ENCODE measurements at places on chromosomes 1 and 21.

- no peak for DNase-seq
Observed at GRCh38 chr1:100658716-100659026, 60.9 kb upstream of the VCAM1 start.

DNA sequence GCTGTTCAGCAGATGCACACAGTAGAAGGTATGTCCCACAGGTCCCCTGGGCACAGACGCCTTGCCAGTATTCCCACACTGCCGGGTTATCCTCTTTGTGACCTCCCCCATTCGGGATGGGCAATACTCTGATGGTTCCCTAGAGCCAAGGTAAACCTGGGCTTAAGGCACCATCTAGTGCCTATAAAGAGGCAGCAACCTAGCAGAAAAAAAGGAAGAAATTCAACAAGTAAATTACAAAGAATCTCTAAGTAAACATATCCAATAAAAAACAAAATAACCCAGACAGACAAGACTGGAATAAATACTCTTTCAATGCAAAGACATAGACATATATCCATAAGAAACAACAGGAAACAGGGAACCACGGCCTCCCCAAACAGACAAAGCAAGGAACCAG is 39.4 kb downstream of the HSF2BP start:
- no peak for DNase-seq

GRCh38 chr1:161994175-161994668 is 29.4 kb downstream of the OLFML2B start:
- DNase-seq: no peak

DNA sequence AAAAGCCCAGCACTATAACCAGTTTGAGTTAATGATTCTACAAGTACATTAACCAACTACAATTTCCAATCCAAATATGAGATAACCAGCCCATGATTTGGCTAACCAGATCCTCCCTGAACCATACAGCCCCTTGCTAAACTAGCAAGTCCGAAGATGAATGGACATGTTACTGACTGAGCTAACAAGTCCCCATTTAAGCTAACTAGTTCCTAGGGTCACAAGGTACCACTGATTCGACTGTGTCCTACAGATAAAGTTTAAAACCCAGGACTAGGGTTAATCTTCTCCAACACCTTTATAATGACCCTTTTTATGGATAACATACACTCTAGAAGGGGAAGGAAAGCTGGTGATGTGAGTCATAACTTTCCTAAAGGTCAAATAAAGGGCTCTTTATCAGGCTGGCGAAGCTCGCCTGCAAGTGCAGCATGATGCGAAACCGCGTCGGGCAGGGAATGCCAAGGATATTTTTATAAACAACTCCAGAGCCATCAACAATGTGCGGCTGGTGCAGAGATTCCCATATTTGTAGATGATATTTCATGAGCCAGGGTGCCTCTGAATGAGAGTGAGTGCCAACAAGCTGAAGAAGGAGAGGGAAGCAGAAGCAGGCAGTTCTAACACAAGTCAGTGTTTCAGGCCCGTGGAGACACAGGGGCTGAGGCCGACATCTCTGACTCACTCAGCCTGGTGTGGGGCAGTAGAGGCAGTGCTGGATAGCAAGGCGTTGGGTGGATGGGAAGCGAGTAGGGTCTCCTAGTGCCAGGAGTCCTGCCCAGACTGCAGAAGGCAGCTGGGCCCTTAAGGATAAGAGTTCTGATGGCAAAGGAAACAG is 75.6 kb upstream of the ROR1 start:
- DNase-seq: no peak

GRCh38 chr1:158180741-158181576 is at the start of gene CD1D:
Gene CD1D (plus strand): TSS chr1:158180895. CDS start chr1:158181102, 207 bp downstream.
- DNase-seq: no peak

GRCh38 chr1:91924146-91924545 is 25.1 kb upstream of the BRDT start:
- DNase-seq: no peak

GRCh38 chr1:236228411-236228810 is 53.3 kb downstream of the ERO1B start:
- DNase-seq: no peak

DNA sequence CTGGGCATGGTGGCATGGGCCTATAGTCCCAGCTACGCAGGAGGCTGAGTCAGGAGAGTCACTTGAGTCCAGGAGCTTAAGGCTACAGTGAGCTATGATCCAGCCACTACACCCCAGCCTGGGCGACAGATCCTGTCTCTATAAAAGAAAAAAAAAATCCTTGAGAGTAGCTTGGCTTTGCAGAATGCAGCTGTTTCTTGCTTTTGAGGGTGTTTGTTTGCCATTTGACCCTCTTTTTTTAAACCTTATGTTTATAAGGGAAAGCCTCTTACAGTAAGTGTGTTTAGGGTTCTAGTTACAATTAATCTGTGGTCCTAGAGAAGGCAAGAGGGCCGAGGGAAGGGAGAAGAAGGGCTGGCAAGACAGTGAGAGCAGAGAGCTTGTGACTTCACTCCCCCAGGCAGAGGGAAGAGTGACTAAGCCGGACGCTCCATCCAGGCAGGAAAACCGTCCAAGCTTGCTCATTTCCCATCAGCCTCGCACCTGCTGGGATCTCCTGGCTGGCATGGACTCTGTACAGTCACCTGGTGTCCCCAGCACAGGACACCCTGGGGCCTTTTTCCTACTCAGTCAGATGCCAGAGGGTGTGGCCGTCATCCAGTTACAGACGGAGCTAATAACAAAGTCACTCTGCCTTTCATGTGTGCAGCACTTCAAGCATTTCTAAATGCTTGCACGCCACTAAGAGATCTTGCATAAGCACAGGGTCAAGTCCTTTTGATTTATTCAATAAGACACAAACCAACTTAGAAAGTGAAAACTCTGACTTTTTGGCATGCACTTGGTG is 55.5 kb upstream of the PSEN2 start:
- DNase-seq: peak; percentile 54

DNA sequence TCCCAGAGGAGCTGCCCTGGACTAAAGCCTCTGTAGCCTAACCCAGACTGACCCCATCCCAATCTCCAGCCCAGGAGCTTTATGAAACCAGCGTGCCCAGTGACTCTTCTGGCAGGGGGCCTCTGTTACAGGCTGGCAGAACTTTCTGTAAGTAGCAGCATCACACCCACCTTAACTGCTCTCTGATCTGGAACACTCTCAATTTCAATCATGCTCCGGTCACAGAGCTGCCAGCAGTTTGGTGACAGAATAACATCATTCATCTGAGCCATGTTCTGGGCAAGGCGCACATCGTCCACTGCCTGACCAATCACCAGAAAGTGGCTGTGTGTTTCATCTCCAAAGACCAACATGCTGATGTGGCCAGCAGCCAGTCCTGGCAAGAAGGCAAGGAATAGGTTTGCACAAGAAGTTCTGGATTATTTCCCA is 14.7 kb downstream of the ADCY10 start:
- DNase-seq: no peak

GRCh38 chr1:54355931-54356679 is 50.1 kb downstream of the SSBP3 start:
- DNase-seq: no peak

DNA sequence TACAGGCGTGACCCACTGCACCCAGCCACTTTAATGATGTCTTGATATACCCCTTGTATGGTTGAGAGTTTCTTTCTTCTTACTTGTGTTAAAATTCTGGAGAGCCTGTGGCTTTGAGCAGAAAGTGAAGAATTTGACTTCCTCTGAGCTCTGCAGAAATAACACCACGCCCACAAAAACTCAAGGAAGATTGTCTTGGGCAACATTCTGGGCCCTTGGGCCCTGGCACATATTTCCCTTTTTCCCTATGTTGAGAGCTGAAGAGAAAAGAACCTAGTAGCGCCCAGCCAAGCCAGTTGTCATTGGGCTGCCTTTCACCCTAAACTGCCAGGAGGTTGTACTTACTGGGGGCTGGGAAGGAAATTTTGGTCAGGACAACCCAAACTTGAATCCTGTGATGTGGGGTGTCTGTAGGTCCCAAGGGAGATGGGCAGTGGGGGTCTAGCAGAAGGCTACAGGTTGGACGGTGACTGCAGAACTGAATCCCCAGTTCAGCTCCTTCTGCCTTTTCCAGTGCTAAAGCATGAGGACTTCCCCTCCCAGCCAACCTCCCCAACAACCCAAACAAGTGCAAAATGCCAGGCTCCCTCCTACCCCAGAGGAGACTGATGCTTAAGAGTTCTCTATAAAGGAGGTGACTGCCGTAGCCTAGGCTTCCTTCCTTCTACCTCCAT is 11.7 kb upstream of the SNAPIN start:
- DNase-seq: no peak

GRCh38 chr21:42538479-42539275 is 25.0 kb downstream of the SLC37A1 start:
- DNase-seq: no peak

DNA sequence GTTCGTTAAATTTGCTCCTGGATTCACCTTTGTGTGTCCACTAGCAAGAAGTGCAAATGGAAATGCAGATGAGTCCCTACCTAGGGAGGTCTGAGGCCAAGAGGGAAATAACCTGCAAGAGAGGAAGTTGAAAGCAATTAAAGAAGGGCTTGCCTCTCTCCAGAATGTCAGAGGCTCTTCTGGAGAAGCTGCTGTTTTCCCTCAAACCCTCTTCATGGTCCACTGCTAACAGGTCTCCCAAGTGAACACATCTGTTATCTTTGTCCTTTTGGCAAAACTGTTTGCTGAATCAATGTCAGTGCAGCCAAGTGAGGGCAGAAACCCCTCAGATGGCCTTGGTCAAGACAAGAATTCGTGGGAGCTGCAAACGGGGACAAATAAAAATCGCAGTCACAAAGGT is 177.3 kb upstream of the PLXNA2 start:
- DNase-seq: no peak

DNA sequence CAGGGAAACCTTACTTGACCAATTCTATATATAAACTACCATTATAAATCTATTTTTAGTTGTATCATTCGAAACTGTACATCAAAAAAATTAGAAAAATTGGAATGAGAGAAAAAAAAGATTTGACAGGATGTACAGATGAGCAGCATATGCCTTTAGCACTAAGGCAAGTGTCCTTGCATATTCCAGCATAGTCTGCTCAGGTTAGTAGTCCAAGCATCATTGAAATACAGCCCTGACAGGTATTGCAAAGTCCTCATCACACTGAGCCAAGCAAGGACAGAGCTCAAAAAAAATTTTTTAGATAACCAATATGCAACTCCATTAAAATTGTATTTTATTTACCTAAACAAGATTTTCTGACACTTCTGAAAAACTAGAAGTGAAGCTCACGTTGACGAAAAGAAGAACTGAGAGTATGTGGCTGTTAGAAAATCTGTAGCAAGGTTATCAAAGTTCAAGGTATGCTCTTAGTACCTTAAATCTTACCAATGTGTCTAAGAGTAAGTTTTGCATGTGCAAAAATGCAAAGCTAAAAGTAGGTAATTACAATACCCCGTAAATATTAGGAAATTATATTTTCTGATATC is 465.6 kb upstream of the ADGRL4 start:
- DNase-seq: no peak

GRCh38 chr1:178937695-178938094 is 66.8 kb upstream of the ANGPTL1 start:
- DNase-seq: no peak

GRCh38 chr1:1198423-1199140 is 7.8 kb downstream of the TNFRSF18 start:
- DNase-seq: no peak

GRCh38 chr1:62334434-62334985 is 15.3 kb upstream of the KANK4 start:
- no peak for DNase-seq

GRCh38 chr21:42194863-42195262 is 24.1 kb upstream of the ABCG1 start:
- DNase-seq: no peak

DNA sequence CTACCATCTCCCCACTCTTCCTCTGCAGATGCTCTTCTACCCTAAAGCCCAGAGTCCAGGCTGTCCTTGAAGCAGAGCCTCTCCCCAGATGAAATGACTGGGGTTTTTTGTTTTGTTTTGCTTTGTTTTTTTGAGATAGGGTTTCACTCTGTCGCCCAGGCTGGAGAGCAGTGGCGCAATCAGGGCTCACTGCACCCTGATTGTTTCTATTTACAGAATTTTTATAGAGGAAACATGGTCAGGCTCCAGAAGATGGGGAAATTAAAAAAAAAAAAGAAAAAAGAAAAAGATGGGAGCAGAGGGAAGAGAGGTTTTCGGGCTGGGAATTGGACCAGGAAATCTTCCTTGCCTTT is 43.7 kb upstream of the ZNF281 start:
- DNase-seq: no peak

DNA sequence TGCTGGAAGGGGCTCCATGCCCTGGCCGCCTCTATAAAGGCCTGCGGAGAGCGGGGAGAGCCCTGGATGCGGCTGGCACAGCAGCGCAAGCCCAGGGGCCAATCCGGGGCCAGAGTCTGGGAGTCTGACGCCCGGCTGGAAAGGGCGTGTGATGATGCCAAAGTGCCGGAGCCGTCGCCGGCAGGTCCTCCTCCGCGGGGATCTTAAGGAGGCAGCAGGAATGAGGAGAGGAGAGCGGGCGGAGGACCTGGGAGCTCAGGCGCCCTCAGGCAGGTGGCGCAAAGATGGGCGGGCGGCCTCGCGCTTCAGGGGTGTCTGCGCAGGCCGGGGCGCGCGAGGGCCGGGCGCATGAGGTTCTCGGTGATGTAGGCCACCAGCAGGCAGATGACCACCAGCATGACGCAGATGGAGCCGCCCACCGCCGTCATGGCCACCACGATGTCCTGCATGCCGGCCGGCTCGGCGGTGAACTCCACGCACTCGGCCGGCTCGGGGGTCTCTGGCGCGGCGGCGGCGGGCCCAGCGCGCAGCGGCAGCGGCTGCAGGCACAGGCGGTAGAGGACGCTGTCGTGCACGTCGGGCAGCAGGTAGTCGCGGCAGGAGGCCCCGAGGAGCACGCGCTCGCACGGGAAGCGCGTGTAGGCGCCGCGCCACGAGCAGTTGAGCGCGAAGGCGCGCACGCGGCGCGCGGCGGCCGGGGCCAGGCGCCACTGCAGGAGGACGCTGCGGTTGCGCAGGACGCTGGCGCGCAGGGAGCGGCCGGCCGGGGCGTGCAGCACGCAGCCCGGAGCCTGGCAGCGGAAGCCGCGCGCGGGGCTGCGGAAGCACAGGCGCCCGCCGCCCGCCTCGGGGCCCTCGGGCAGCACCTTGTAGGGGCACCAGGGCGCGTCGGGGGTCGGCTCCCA is 653 bp downstream of the FNDC10 start:
- no peak for DNase-seq

GRCh38 chr1:59432531-59433439 is 135.9 kb downstream of the FGGY start:
- DNase-seq: no peak

DNA sequence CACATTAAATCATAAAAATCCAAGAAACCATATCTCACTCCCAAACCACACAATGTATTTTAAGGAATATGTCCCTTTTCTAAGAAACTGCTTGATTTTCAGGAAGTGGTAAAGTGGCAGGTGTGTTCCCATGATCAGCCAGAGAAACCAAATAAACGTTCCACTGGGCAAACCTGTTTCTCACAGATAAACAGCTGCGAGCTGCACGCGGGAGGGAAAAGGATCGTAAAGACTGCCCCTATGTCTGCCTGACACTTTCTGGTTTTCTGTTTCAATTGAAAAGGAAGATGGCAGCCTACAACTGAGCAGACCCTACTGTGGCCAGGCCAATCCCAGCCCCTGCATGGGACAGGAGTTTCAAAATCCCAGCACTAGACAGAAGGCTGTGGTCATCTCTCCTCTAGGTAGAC is 36.6 kb downstream of the HIVEP3 start:
- DNase-seq: no peak
